ENCODE measurements at places on chromosomes 13 and 19.
A peak's percentile ranks its signal among the peaks of the same experiment; 100 is the strongest.

DNA sequence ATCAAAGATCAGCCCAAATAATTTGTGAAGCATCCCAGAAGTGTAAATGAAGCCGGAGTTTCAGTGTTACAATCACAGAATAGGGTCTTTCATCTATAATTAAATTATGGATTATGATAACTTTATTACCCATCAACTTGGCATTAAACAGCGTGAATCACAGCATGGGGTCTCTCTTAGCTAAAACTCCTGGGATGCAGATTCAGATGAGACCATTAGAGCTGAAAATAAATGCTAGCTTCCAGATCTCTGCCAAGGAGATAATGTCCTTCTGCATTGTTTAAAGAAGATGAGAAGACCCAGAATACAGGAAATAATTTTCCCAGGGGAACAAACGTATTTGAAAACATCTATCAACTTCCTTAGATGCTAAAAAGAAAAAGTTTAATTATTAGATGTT lies 546.0 kb upstream of the PCDH9 start:
- no peak for DNase-seq

DNA sequence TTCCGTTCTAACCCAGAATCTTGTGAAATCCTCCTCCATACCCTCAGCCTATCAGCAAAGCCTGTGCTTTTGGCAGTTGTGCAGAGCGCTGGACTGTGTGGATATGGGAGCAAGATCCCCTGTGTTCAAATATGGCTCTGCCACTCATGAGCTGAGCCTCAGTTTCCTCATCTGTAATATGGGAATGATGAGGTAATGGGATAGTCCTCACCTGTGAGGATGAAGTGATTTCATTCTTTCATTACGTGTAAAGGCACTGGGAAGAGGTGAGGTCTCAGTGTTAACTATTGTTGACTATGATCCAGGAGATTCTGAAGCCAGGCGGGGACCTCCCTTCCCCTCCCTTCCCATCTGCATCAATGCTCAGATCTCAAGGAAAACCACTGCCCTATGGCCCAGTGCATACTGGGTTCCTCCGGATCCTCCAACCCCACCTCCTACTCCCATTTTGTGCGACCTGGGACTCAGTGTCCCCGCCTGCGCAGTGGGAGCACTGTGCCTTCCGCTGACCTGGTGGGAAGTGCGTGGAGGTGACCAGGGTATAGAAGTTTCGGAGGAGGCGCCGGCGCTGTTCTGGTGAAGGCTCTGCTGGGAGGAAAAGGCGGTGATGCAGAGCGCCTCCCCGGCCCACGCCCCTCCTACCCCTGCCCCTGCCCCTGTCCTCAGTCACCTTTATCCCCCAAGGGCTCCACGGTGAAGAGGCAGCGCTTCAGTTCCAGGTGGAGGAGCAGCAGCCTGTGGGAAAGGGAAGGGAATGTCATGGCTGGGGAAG lies 5.0 kb downstream of the FUZ start:
- no peak for DNase-seq

- DNase-seq: no peak
Measured at GRCh38 chr19:21608571-21608970, 103.2 kb downstream of the ZNF429 start.

DNA sequence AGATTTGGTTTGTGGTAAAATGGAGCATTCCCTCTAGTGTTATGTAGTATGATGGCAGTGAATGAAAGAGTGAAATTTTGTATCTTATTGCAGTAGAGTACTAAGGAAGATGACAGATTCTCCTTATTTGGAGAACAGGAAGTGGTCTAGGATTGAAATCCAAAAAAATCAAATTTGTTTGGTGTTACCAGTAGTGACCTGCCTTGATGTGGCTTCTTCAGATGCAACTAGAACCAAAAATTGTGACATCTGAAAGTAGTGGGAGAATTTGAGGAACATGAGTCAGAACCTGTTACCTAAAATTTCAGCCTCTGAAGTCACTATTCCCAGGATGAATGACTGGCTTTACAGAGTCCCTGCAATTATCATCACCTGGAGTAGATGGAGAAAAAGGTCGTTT lies 165.9 kb downstream of the KLF5 start:
- DNase-seq: no peak

- no peak for DNase-seq
Measured at GRCh38 chr13:40895227-40896184, 106.1 kb downstream of the SLC25A15 start.

- peak; percentile 67 for DNase-seq
Measured at GRCh38 chr13:46160471-46161066, 21.4 kb downstream of the LCP1 start.

DNA sequence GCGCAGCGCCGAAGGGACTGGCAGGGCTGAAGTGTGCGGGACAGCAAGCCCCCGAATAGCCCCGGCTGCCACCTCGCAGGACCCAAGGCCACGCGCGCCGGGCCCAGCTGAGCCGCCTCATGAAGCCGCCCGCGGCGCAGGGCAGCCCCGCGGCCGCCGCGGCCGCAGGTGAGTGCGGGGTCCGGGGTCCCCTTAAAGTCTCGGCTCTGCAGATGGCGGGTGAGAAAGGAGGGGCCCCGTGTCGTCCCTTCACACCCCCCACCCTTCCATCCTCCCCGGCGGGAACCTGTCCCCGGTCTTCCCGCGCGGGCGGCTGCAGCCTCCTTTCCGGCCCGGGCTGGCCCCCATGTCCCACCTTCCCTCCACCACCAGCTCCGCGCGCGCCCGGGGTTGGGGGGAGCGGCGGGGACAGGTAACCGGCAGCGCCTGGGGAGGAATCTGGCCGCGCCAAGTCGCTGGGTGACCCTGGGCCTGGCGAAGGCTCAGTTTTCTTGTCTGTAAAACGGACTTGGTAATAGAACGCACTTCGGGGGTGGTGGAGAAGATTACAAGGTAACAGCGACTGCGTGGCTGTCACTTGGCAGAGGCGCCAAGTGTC lies 338 bp downstream of the RGCC start:
- no peak for DNase-seq

DNA sequence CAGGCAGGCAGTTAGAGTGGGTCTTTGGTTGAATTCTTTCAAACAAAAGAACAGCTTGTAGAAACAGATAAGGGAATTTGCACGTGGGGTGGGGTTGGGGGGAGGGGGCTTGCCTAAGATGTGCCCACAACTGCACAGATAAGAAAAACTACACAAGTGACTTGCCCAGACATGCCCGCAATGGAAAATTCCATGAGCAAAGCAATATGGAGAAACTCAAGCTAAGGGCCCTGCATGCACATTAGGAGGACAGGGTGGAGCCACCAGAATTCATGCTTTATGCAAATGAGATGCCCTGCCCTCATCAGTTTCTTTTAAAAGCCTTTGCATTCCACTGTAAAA lies 755.6 kb upstream of the MIR17HG start:
- no peak for DNase-seq

DNA sequence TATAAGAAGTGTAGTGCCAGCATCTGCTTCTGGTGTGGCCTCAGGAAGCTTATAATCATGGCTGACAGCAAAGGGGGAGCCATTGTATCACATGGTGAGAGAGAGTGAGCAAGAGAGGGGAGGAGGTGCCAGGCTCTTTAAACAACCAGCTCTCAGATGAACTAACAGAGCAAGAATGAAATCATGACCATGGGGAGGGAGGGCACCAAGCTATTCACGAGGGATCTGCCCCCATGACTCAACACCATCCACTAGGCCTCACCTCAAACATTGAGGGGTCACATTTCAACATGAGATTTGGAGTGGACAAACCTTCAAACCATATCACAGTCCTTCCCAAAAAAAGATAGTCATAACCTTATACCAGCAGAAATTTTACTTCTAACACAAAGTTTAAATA lies 174.0 kb downstream of the GPC5 start:
- DNase-seq: no peak

- DNase-seq: no peak
Measured at GRCh38 chr13:81907787-81908372, 1567.0 kb upstream of the SPRY2 start.

GRCh38 chr19:50870417-50871089 lies 2.7 kb upstream of the KLK2 start:
- no peak for DNase-seq

- DNase-seq: no peak
Measured at GRCh38 chr13:94433055-94433961, 46.2 kb downstream of the DCT start.

GRCh38 chr13:44974056-44974793 lies 15.0 kb downstream of the NUFIP1 start:
- DNase-seq: no peak

DNA sequence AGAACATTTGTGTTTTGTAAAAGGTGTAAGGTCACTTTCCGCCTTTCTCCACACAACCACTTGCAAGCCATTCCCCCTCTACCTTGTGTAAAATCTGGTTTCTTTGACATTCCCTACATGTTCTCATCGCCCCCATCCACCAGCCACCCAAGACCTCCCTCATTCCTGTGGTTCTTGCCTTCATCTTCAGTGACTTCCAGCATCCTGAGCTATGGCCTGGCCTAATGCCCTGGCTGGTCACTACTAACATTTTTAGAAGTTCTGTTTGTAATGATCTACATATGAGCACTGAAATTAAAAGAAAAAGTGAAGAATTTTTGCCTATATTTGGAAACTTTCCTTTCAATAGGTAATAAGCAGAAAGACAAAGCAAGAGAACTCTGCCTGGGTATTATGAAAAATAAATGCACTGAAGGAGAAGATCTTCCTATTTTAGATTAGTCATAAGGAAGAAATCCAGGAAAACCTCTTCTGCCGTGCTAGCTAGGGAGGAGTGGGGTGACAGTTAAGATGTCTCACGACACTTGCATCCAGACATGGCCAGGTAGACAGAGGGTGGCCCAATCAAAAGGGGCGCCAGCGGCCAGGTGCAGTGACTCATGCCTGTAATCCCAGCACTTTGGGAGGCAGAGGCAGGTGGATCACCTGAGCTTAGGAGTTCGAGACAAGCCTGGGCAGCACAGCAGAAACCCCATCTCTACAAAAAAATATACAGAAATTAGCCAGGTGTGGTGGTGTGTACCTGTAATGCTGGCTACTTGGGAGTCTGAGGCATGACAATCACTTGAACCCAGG lies 28.1 kb upstream of the MPHOSPH8 start:
- DNase-seq: no peak

Data from GM19239 (cell line).